Stimulated activated CD4-positive, alpha-beta T cell treated with anti-CD3 and anti-CD28 coated beads, Interleukin-12 subunit alpha, Interleukin-12 subunit beta, amount 100 ng/mL, for 24 hours (primary cell): ENCODE measurements at places on chromosomes 2 and 18.

DNA sequence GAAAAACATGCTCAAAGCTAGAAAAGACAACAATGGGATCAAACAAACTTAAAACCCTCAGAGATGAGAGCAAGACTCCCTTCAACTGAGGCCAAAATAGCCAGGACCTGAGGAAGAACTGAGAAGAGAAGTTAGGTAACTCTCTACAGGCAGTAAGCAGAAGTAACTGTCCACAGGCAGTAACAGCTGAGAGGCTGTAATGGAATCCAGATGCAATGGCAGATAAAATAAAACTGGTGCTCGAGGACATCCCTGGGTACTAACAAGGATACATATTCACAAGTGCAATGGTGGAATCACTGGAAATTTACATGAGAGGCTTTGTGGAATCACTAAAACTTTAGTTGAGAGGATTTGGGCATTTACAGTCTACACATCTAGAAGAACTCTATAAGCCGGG lies 30.4 kb upstream of the C2orf66 start:
- DNase-seq, result no peak

- DNase-seq, result peak; percentile 47
Observed at GRCh38 chr2:230411570-230412370, 4.2 kb upstream of the SP100 start.

DNA sequence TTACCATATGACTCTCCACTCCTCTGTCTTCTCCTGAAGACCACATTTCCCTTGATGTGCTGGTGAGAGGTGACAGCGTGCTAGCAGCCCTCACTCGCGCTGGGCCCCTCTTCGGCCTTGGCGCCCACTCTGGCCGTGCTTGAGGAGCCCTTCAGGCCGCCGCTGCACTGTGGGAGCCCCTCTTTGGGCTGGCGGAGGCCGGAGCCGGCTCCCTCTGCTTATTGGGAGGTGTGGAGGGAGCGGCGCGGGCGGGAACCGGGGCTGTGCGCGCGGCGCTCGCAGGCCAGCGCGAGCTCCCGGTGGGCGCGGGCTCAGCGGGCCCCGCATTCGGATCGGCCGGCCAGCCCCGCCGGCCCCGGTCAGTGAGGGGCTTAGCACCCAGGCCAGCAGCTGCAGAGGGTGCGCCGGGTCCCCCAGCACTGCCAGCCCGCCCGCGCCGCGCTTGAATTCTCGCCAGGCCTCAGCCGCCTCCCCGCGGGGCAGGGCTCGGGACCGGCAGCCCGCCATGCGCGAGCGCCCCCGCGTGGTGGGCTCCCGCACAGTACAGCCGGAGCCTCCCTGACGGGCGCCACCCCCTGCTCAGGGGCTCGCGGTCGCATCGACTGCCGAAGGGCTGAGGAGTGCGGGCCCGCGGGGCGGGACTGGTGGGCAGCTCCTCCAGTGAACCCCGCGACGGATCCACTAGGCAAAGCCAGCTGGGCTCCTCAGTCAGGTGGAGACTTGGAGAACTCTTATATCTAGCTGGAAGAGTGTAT lies 246.6 kb upstream of the REG3G start:
- DNase-seq, result no peak

DNA sequence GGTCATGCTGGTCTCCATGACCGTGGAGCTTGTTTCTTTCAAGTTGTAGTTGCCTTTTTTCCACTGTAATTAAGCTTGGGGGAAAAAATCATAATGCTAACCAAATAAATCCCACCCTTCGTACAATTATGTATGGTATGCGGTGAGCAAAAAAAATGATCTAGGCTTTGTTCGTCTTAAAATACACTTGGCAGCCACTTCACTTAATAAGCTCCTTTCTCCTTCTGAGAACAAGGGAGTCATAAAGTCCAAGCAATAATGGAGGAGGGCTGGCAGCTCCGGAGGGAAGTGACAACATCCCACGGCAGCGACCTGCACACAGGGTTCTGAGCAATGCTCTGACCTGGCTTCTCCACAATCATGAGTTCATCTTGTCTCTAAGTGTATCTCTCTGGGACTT lies 91.2 kb upstream of the KLHL29 start:
- no peak for DNase-seq

- no peak for DNase-seq
Observed at GRCh38 chr2:188668017-188668680, 306.0 kb upstream of the COL3A1 start.

GRCh38 chr2:197777823-197778407 lies 7.2 kb downstream of the BOLL start:
- no peak for DNase-seq
